AG09309 (cell line): ENCODE measurements at places on chromosomes 1 and 21.
A peak's percentile ranks its signal among the peaks of the same experiment; 100 is the strongest.

DNA sequence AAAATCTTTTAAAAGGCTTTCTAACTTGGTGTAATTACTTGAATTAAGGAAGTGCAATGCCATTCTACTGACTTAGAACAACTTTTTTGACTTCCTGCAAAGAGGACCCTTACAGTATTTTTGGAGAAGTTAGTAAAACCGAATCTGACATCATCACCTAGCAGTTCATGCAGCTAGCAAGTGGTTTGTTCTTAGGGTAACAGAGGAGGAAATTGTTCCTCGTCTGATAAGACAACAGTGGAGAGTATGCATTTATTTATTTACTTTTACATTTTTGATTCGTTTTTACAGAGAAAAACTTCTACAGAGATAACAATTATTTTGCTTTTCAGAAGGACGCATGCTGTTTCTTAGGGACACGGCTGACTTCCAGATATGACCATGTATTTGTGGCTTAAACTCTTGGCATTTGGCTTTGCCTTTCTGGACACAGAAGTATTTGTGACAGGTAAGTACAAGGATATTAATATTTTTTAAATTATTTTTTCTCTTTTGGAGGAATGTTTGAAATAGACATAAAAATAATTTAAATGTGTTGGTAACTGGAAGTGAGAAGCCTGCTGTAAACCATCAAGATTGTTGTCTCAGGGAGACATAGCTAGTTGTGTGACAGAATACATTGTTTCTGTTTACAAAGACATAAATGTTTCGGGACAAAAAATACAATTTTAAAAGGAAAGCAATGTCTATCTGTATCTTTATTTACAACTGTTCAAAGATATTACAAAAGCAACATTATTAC, at the start of gene PTPRC:
Gene PTPRC, plus strand, starts transcription at position 147 of the 742 bp plus-strand sequence. Its CDS starts 229 bp downstream, at position 376.
- no peak for DNase-seq

DNA sequence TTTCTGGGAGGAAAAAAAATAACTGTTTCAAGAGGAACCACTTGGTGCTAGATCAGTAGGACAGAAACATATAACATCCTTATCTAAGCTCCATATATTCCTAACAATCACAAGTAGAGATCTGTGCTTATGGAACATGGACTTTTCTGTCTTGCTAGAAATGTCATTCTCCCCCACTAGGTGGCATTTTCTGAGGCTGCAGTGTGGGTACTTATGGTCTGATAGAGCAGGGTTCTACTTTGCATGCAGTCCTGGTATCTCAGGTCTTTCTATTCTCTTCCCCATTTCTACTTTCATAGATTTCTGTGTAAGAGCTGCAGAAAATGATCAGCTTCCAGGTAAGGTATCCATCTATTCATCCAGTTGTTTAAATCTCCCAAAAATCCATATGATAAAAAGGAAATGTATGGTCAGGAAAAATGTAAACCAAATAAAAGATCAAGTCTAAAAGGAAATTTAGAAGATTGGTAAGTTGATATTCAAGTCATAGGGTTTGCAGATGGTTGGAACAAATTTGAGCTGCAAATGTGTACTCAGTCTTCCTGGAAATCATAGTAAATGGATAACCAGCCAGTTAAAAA, 1.5 kb downstream of the ZNF684 start:
- no peak for DNase-seq

DNA sequence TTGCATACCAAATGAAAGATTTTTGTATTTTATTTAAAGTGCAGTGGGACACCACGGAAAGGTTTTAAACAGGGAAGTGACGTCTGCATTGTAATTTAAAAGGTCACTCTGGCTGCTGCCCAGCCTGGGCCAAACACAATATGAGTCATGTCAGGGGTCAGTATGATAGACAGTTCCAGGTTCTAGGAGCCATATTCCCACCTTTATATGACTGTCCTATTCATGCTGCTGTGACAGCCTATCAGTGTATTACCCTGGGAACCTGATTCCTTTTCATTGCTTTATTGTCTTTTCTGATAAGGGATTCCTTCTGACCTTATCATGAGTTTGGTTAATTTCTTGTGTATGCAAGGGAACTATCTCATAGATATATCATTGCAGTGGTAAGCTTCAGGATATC, 5.3 kb downstream of the VANGL1 start:
- no peak for DNase-seq

DNA sequence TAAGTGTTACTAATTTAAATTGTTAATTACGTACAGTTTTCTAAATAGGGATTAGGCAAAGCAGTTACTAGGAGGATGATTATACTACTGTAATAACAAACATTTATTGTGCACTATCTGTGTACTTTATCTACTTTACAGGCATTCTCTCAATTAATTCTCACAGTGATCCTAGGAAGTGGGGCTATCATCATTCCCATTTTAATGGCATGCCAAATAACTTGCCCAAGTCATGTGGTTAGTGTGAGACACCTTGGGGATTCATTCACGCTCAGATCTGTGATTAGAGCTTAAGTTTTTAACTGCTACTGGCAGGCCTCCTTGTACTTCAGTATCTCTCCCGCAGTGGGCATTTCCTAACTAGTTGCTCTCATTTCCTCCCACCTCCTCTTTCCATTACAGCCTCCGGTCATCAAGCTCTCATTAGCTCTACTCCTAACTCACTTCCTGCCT, 11.5 kb downstream of the PHLDA3 start:
- DNase-seq, result no peak

- no peak for DNase-seq
These were observed 17.8 kb downstream of the F5 start for GRCh38 chr1:169568497-169568896.

- no peak for DNase-seq
These were observed 95.5 kb downstream of the KAZN start for GRCh38 chr1:14693949-14694348.

GRCh38 chr21:33848249-33848953, 67.2 kb downstream of the ATP5PO start:
- no peak for DNase-seq

DNA sequence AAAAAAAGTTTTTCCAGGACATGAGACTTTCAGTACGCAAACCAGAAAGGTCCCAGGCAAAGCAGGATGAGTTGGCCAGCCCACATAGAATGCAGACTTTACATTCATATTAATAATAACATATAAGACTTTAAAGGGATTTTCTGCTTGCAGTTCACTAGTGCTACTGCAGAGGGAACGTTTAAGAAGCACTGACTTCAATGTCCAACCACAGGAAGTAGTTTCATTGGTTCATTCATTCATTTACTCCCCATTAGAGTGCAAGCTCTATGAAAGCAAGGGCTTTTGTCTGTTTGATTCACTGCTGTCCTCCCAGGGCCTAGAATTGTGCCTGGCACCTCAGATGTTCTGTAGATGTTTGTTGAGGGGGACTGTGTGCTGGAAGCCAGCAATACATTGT, 11.8 kb upstream of the SERINC2 start:
- DNase-seq, result no peak

DNA sequence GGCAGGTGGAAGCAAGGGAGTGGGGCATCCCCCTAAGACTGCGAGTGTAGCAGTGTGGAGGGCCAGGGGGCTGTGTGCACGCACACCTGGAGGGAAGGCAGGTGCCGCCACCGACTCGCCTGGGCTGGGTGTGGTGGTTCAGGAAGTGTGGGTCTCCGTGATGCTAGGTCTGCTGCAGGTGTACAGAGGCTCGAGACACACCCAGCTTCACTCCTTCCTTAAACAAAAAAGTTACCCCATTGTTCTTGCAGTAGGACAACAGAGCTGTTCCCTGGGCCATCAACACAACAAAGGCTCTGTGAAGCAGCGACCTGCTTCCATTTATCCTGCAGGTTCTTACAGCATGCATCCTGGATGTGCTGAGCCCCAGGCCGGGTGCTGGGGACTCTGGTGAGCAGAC, 100.4 kb upstream of the TMEM51 start:
- no peak for DNase-seq

GRCh38 chr1:10789803-10790702, 6.4 kb downstream of the CASZ1 start:
- DNase-seq, result no peak

- DNase-seq, result no peak
These were observed 34.4 kb downstream of the WNT4 start for GRCh38 chr1:22108339-22109105.

- no peak for DNase-seq
These were observed 536 bp downstream of the HMGCL start for GRCh38 chr1:23824711-23825075.

- no peak for DNase-seq
These were observed 147.1 kb downstream of the CACNA1E start for GRCh38 chr1:181630398-181630797.

DNA sequence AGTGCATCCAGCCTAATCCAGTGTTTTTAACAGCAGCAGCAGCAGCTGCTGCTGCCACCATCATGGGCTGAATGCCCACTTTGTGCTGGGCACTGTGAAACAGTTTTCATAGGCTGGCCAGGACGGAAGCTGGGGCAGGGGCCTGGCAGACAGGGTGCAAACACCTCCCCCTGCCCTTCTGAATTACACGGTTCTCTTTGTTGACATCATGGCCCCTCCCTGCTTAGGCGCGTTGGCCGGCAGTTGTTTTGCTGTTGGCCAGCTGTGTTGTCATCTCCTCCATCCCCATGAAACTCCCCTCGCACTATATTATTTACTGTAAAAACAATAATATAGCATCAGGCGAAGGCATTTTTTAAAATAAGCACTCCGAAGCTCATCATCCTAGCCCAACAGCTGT, 33.1 kb downstream of the PTPRU start:
- no peak for DNase-seq

DNA sequence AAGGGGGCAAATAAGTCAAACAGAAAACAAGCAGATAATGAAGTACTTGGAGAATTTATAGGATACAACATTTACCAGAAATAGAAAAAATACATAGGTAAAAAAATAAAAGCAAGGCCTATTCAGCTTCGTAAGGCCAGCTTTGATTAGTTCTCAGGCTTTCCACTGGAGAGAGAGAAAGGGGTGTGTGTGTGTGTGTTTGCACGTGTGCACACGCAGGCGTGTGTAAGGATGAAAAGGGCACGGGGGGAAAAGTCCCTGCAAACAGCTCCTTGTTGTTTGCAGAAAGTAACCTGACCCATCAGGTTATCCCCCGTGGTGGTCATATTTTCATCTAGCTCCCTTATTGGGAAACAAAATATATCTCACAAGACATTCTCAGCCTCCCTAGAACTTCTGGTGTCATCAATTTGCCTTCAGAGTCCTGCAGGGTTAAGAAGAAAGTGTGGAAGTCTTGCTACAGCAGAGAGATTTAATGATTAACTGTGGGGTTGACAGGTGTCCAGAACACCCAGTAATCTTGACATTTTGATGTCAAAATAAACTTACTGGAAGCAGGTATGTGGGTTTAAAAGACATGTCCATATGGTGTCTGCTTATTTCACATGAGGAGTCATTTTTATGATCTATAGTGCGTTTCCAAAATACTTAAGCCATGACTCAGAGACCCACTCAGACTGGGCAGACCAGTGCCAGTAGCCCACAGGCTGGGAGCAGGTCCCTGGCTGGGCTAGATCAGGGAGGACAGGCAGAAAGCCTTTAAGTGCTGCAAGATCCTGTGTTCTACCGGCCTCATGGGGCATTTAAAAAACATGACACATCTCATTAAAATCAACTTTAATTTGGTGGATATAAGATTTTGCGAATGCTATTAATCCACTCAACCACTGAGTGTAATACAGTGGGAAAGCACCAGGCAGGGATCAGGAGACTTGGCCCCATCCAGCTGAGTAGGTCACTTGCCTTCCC, 487.6 kb upstream of the CAMK1G start:
- peak; percentile 96 for DNase-seq

GRCh38 chr1:93653656-93654055, 28.0 kb downstream of the BCAR3 start:
- DNase-seq, result no peak

- peak; percentile 66 for DNase-seq
These were observed 104.4 kb downstream of the PTPN14 start for GRCh38 chr1:214446772-214447556.

DNA sequence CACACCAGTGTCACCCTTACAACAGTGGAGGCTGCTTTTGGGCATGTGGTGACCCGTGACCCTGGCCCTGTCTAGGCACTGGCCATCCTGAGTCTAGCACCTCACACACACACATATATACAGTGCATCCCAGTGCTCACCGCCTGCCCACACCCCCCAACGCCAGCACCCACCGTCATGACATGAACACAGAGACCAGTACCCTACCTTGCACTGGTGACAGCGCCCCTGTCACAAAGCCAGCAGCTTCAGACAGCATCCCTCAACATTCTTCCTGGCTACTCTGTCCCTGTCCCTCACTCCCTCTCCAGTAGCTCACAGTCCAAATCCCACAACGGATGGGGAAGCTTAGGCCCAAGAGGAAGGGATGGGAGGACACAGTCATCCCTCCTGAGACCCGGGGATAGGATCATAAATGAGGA, 27.1 kb downstream of the AHDC1 start:
- DNase-seq, result no peak

- no peak for DNase-seq
These were observed 368.1 kb upstream of the ADGRL2 start for GRCh38 chr1:81432654-81433109.

DNA sequence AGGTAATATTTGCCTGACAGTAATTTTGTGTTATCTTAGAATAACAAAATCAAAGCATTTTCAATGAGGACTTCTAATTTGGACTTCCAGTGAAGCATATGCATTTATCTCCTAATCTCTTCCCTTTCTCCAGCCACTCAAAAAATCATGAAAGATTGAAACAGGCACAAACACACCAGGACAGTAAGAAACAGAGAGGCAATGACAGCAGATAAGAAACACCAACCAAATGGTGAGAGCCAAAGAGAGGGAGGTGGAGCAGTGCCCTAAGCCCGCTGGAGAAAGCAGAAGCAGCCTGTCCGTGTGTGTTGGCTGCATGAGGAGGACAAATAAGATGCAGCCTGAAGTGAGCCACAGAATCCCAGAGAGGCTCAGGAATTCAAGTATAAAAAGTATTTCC, 39.0 kb downstream of the SLC44A3 start:
- no peak for DNase-seq

GRCh38 chr1:51829058-51829457, 49.5 kb downstream of the NRDC start:
- no peak for DNase-seq

- DNase-seq, result no peak
These were observed 18.0 kb downstream of the CD247 start for GRCh38 chr1:167500283-167500860.

- DNase-seq, result no peak
These were observed 7.7 kb downstream of the ADAMTS1 start for GRCh38 chr21:26837539-26837938.

- DNase-seq, result no peak
These were observed 61.3 kb upstream of the CACYBP start for GRCh38 chr1:174938281-174939007.

- DNase-seq, result no peak
These were observed 6.6 kb downstream of the GOLT1A start for GRCh38 chr1:204207136-204207616.

DNA sequence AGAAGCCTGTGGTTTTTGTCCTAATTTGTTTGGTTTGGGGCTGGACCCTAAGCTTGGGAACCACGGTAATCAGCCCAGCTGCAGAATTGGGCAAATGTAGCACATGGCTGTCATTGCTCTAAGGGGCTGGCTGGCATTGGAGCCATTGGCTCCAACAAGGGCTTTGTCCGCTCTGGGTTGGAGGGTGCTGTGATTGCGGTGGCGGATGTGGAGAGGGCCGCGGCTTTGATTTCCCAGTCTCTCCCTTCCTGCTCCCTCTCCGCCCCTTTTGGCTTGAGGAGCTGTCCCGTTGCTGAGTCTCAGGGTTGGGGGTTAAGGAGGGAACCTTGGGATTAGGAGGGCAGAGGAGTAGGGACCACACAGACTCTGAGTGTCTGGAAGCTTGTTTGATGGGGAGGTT, 91.7 kb upstream of the CD34 start:
- no peak for DNase-seq
